Cortex of kidney (tissue), 1 donor: ENCODE measurements at places on chromosomes 13 and 19.

DNA sequence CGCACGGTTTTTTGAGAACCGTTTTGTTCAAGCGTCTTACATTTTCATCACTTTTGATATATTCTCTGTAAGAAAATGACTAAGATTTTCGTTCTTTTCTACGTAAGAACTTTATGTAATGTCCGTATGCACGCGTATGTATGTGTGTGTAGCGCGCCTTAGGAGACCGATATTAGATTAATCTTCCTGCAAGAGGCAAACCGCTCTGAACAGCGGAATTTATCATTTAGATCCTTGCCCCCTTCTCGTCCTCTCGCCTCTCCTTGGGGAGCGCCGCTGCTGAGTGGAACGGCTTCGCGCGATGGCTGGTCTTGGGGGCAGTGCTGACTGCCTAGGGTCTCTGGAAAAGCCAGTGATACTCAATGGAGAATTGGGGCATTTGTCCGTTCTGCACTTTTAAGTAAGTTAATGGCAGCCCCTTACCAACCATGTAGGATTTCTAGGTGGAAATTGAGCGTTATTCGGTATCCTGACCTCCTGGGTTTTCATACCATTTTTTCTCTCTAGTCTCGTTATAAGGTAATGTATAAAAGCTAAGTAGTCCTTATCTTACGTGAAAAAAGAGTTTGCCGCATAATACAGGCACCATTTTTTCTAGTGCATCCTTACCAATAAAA is 4.7 kb downstream of the MAB21L1 start:
- DNase-seq = no peak

GRCh38 chr19:13932911-13933393 is 5.3 kb downstream of the PODNL1 start:
- no peak for DNase-seq

- DNase-seq = no peak
Measured at GRCh38 chr13:105363261-105364190, 1171.9 kb downstream of the EFNB2 start.

DNA sequence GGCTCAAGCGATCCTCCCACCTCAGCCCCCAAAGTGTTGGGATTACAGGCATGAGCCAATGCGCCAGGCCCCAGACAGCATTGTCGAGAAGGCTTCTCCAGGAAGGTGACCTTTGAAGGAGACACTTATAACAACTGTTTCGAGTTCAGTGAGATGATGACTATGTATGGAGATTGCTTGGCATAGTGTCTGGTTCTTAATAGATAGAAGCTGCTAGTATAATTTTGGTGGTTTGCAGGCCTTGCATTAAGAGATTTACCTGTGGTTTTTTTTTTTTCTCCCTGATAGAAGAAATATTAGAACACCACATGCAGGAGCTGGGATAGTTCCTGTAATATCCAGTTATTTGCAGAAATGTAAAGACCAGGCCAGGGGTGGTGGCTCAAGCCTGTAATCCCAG is 3.7 kb downstream of the MARCHF2 start:
- DNase-seq = no peak

DNA sequence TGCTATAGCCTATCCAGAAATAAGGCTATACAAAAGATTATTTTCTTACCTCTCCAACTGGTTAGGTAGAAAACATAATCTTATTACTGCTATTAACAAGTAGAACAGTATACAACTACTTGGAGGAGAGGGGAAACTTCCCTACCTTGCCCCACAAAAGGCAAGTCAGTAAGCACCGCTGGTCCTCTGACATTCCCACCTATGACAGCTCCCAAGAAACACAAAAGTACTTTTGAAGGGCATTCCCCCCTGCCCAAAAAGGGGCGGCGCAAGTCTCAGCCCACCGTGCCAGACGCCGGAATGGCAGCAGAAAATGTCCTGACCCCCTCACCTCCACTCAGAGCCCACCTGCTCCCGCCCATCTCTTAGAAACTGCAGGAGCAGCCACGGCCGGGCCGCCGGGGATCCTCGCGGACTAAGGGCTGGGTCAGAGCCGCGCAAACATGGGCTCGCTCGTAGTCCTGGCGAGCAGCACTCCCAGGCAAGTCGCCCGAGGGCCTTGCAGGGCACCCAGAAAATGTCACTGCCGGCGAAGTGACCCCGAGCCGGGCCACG is 437 bp downstream of the SUCLA2 start:
- DNase-seq = no peak
